Right ventricle myocardium superior (tissue), 1 donor: ENCODE measurements at places on chromosomes 11 and 22. TPM values are rescaled to one million over a fixed set of nuclear protein-coding genes. Genes with fewer than 3 reads are reported as not detected.

OR4A16 gene
- not detected for total RNA-seq

- no peak for DNase-seq
Measured at GRCh38 chr11:35862666-35863065, 81.2 kb upstream of the LDLRAD3 start.

GRCh38 chr11:128908391-128909246 lies 17.5 kb downstream of the KCNJ5 start:
- DNase-seq = peak; percentile 86

- peak; percentile 9 for DNase-seq
Measured at GRCh38 chr22:43408009-43408408, 3.8 kb upstream of the MPPED1 start.

SAAL1 gene
- 7.3 TPM for total RNA-seq

DNA sequence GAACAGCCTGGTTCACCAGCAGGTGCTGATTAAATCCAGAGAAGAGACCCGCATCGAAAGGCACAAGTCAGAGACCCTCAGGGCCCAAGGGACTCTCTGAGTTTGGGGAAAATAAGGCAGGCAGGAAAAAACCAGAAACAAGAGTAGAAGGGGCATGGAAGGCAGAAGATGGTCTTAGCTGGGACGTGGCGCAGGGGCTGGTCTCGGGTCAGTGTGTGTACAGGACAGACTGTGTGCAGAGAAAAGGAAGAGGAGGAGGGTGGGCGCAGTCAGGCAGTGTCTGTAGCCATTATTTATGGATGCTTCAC lies 31.3 kb downstream of the PPP2R1B start:
- no peak for DNase-seq

DNA sequence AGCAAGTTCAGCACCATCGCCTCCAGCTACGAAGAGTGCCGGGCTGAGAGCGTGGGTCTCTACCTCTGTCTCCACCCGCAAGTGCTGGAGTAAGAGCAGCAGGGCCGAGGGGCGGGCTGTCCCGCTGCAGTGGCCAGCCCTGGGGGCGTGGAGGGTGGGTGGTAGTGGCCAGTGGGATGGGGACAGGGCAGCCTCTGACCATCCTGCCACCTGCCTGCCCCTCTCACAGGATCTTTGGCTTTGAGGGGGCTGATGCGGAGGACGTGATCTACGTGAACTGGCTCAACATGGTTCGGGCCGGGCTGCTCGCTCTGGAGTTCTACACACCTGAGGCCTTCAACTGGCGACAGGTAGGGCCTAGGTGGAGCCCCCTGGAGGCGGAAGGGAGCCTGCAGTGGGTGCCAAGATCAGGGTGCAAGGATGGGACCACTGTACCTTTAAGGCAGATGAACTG lies 15.0 kb upstream of the BBS1 start:
- DNase-seq = no peak

GRCh38 chr11:10973416-10973815 lies 115.6 kb upstream of the ZBED5 start:
- no peak for DNase-seq

GRCh38 chr11:13038366-13038765 lies 29.2 kb downstream of the RASSF10 start:
- no peak for DNase-seq

GRCh38 chr11:10728789-10729472 lies 22.1 kb upstream of the CTR9 start:
- DNase-seq = no peak

DNA sequence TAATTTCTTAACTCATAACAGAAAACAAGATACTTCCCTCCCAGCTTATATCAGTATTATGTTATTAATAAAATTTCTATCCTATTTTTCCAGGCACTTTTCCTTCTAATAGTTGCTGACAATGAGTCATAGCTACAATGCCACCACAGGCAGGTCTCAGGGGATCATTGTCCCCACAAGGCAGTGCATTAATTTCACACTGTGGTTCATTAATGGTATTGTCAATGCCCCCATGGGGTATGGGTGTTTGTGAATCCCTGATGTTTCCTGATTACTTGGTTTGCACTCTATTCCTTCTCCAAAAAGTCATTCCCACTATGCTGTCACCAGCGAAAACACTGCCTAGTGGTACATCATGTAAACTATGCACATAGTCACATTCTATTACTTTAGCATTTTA lies 345.5 kb upstream of the CTSC start:
- no peak for DNase-seq

GRCh38 chr11:109911488-109911887 lies 181.7 kb upstream of the ZC3H12C start:
- no peak for DNase-seq

- no peak for DNase-seq
Measured at GRCh38 chr11:85029964-85030363, 597.2 kb downstream of the DLG2 start.

SESN3 gene
- 4.8 TPM for total RNA-seq

- no peak for DNase-seq
Measured at GRCh38 chr11:44998051-44998450, 47.4 kb upstream of the TP53I11 start.
